ENCODE measurements at places on chromosomes 4 and X. TPM values are rescaled to one million over a fixed set of nuclear protein-coding genes. Genes with fewer than 3 reads are reported as not detected.

The DCAF4L1 gene
- 0.26 TPM for total RNA-seq

The WDR17 gene
- total RNA-seq = 1.3 TPM

The BLTP1 gene
- total RNA-seq = 138 TPM

The SPIN4 gene
- total RNA-seq = 6.2 TPM

The SSX2 gene
- not detected for total RNA-seq

The TKTL2 gene
- total RNA-seq = under 0.01 TPM

The LAMP2 gene
- 301 TPM for total RNA-seq

The CYLC1 gene
- total RNA-seq = not detected

The TCEAL9 gene
- 184 TPM for total RNA-seq

The LIMCH1 gene
- total RNA-seq = 28.2 TPM

The TRMT44 gene
- 17.0 TPM for total RNA-seq

The NAP1L5 gene
- total RNA-seq = 4.4 TPM

The BEX1 gene
- not detected for total RNA-seq

The TMSB15C gene
- 2.5 TPM for total RNA-seq

The PHOX2B gene
- total RNA-seq = not detected

The HPGD gene
- total RNA-seq = not detected

The GATB gene
- 16.1 TPM for total RNA-seq

The ASMT gene
- total RNA-seq = not detected

The SYAP1 gene
- 57.1 TPM for total RNA-seq

The METTL14 gene
- total RNA-seq = 29.4 TPM

The GYPE gene
- 2.1 TPM for total RNA-seq

The PAGE2 gene
- total RNA-seq = not detected

The GAGE12E gene
- not detected for total RNA-seq

The DTHD1 gene
- not detected for total RNA-seq

The MAGT1 gene
- total RNA-seq = 110 TPM

The CDKN2AIP gene
- total RNA-seq = 16.9 TPM

The WDFY3 gene
- total RNA-seq = 89.0 TPM

The PABPC1L2A gene
- total RNA-seq = not detected

The JCHAIN gene
- total RNA-seq = 6.4 TPM

The BEND4 gene
- 0.11 TPM for total RNA-seq

The HSD17B13 gene
- under 0.01 TPM for total RNA-seq

The ARR3 gene
- not detected for total RNA-seq

The SMIM10L2A gene
- total RNA-seq = 0.52 TPM

The FRAS1 gene
- 0.11 TPM for total RNA-seq

The GABRA4 gene
- 0.39 TPM for total RNA-seq

The RBM47 gene
- 1.4 TPM for total RNA-seq

The ZDHHC15 gene
- total RNA-seq = 2.4 TPM

The GAGE12J gene
- not detected for total RNA-seq

The ESX1 gene
- total RNA-seq = not detected

The MID2 gene
- 32.4 TPM for total RNA-seq

The CFAP47 gene
- total RNA-seq = not detected

The HGFAC gene
- total RNA-seq = 0.32 TPM

The CT45A3 gene
- not detected for total RNA-seq

The USP17L29 gene
- total RNA-seq = not detected

The NHS gene
- 8.1 TPM for total RNA-seq

The ATP10D gene
- 45.9 TPM for total RNA-seq

The SAP30 gene
- total RNA-seq = 62.6 TPM

The C1QTNF7 gene
- 0.86 TPM for total RNA-seq

The EDA gene
- total RNA-seq = 0.22 TPM

The ZNF157 gene
- not detected for total RNA-seq

The MAGED4 gene
- 27.5 TPM for total RNA-seq

The SPARCL1 gene
- not detected for total RNA-seq

The CSN3 gene
- total RNA-seq = not detected

The IL13RA1 gene
- 128 TPM for total RNA-seq

The NEUROG2 gene
- not detected for total RNA-seq

The TRIM61 gene
- total RNA-seq = 1.3 TPM
